Urothelium cell line (cell line): ENCODE measurements at places on chromosomes 5 and 9.

GRCh38 chr5:108579236-108579635, 168.5 kb upstream of the FER start:
- DNase-seq, result no peak

DNA sequence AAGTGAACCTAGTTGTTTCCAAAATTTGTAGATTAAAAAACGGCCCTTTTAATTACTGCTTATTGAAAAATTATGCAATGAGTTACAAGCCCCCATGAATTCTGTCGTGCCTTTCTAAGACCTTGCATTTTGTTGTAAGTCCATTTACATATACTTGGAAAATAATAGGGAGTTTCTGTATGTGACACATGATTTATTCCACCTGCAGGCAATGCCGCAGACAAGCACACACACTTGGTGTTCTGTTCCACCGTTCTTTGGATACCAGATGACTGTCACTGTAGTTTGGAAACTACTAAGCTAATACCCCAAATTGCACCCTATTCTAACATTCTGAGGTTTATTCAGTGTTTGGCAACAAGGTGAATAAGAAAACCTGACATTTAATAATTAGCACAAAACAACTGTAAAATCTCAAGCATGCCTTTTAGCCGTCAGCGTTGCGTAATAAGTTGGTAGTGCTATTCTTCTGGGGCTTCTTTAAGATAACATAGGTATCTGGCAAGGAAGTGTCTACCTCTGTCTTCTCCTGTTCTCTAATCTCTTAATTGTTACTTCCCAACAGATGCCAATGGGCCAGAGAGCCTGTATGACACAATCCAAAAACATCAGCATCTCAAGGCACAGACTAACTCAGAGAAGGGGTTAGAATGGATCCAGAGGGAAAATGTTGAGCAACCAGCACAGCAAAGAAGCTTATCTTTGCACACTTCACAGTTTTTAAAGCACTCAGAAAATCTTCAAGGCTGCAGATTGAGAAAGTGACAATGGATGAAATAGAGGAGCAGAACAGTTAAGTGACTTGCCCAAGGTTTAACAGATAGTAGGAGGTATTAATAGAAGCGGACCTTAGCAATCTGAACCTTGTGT, 48.2 kb upstream of the DPYSL3 start:
- DNase-seq, result no peak

GRCh38 chr5:64646169-64646568, 44.1 kb upstream of the SHISAL2B start:
- no peak for DNase-seq

GRCh38 chr9:89984214-89984613, 379.4 kb downstream of the GADD45G start:
- DNase-seq, result no peak

DNA sequence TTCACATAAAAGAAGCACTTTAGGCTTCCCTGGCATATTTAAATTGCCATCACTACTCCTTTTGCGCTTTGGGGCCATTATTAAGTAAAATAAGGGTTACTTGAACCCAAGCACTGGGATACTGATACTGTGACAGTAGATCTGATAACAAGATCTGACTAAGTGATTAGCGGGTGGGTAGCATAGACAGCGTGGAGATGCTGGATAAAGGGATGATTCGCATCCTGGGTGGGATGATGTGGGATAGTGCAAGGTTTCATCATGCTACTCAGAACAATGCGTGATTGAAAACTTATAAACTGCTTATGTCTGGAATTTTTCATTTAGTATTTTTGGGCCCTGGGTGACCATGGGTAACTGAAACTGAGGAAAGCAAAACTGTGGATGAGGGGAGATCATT, 75.1 kb downstream of the PTTG1 start:
- DNase-seq, result no peak

GRCh38 chr5:115627295-115627865, 1.5 kb upstream of the TMED7 start:
- no peak for DNase-seq

DNA sequence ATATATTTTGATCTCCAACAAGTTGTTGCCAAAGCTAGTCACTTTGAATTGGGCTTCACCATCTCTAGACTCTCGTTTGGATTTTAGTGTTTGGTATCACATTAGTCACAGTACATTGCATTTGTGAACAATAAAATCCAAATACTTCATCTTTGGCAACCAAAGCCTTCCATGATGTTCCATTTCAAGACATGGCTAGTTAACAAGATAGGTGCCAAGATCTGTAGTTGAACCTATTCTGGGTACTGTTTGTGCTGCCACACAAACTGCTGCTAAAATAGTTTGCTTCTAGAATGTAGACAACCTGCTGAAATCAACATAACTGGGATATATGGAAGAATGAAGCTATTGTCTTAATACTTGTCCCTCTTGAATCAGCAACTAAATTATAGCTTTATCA, 207.5 kb downstream of the LRRC70 start:
- no peak for DNase-seq

- no peak for DNase-seq
Observed at GRCh38 chr9:13186091-13186490, 93.4 kb downstream of the MPDZ start.

DNA sequence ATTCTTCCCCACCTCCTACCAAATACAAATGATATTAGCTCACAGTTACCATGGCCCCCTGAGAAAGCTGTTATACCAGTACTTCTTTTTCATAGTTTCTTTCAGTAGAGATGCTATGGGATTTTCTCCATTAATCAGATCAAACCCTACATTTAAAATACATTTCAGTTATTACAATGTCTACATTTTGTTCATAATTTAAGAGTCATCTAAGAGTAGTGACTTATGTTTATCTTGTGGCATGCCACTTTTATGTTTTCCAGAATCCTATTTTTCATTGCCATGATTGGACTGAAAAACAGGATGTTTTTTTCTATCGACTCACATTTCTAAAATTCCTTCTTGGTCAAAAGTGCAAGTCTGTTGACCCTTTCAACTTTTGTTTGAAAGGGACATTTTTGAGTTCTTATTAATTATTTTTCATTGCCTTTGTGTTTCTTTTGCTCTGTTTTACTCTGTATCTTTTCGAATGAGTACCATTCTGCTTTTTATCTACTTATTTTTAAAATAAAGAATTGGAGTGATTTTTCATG, 77.4 kb upstream of the ANXA1 start:
- no peak for DNase-seq

GRCh38 chr9:107625383-107625984, 135.9 kb upstream of the KLF4 start:
- DNase-seq, result no peak

DNA sequence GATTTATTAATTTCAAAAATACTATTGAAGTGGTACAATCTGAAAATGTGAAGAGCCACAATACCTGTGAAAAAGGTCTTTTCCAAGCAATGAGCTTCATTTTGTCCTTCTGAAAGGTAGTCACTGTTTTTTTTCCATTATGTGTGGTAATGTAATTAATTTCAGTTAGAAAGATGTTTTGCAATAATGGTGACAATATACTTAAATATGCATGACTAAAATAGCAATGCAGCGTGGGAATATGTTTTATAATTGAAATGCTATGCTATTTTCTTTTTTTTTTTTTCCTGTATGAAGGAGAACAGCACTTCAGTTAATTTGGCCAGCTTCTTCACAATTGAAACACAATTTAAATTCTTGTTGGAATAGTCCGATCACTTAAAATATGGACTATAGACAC, 41.9 kb downstream of the NPR3 start:
- no peak for DNase-seq

GRCh38 chr5:37005946-37006540, 129.5 kb downstream of the NIPBL start:
- peak; percentile 4 for DNase-seq

DNA sequence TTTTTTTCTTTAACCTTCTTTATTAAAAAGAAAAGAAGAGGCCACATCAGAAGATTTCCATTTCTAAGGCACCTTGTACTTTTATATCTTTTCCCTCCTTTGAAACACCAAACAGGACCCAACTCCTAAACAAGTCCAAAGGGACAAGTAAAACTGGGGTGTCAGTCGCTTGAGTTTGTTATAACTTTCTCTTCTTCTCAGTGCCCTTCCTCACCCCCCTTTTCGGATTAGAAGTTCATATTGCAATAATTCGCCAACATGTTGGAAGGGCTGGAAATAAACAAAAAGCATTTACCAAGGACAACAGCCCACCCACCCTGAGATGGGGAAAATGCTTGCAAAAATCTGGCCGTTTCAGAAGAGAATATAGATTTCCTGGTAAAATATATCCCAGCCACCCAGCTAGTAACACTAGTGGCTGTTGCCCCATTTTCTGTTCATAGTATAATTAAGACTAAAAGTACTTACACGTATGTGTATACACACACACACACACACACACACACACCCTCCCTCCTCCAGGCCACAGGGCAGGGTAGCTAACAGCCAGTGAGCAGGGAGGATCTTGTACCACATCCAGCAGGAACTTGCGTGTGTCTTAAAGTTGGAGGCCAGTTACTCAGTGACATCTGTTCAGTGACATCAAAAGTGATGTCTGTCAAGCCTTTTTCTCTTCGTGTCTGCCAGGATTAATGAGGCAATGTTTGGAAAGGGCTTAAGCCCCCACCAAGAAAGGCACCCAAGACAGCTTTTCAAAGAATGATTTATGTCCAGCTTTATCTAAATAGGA, 149.1 kb upstream of the KLF4 start:
- DNase-seq, result peak; percentile 34

DNA sequence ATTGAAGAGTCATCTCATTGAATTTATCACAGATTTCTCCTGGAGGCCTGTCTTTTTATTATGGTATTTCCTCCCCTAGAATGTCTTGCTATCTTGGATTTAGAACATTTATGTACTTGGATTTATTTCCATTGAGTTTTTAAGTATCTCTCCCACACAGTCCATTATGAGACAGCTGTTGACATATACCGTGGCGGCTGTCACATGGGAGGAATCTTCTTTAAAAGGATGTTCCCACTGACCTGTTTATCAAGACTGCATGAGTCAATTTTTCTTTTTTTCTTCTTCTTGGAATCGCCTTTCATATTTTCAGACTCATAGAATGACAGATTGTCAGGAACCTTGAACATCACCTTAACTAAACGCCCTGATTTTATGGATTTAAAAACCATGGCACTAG, 2.9 kb upstream of the CAVIN4 start:
- DNase-seq, result no peak

DNA sequence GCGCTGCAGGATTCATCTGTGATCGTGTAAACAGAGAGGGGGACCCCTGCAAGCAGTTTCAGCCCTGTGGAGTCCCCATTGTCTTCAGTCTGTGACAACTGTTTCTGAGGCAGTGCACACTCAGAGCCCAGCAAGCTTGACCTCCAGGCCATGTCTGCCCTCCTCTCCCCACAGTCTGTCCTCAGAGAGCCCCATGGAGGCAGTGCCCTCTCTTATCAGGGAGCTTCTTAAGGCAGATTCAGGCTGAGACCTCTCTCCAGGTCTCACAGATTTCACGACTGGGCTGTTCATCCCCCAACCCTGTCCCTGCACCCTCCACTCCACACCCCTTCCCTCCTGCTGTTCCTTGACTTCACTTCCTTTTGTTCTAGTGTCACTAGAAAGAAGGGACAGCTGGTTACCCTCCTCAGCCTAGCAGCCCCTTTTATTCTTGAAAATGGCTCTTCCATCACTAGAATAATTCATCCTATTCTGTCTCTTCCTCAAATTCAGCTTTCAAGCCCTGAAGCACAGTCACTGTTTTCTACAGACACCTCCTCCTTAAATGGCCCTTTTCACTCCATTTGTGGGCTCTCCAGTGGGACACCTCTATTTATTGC, 218.4 kb downstream of the MED10 start:
- DNase-seq, result no peak

- no peak for DNase-seq
Observed at GRCh38 chr5:149944666-149945065, at the start of gene PDE6A. Gene PDE6A, minus strand, starts transcription at chr5:149944793. Its CDS starts 120 bp downstream, at chr5:149944673.

GRCh38 chr5:159805021-159805420, 111.3 kb upstream of the ADRA1B start:
- no peak for DNase-seq
